ENCODE measurements at places on chromosomes 6 and 20.

DNA sequence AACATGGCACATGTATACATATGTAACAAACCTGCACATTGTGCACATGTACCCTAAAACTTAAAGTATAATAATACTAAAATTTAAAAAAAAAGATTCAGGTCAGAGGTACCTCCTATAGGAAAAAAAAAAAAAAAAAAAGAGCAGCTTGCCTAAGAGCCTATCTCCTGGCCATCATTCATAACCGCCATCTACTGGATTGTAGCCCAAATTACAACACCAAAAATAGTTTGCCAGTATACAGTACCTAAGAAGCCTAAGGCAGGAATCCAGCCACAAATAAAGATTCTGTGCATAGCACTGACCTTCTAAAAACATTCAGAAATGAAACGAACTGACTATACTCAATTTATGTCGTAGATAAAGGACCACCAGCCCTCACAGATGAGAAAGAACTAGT lies 438.4 kb upstream of the ADGRB3 start:
- DNase-seq: no peak

DNA sequence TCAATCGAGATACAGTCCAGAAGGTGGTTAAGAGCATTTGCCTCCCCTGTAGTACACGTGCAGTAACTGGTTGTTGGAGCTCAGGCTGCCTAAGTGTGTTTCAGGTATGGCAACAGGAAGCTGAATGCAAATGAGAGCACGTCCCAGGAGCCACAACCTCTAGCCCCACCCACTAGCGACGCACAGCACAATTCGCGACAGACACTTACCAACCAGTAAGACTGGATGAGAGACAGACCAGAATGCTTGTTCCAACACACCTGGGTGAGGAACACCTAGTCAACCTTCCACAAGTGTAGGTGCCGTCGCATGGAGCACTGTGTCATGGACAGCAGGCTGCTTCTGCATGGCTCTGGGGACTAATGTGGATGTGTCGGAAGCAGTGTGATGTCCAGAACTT lies 7.2 kb upstream of the SERPINB1 start:
- peak; percentile 52 for DNase-seq

DNA sequence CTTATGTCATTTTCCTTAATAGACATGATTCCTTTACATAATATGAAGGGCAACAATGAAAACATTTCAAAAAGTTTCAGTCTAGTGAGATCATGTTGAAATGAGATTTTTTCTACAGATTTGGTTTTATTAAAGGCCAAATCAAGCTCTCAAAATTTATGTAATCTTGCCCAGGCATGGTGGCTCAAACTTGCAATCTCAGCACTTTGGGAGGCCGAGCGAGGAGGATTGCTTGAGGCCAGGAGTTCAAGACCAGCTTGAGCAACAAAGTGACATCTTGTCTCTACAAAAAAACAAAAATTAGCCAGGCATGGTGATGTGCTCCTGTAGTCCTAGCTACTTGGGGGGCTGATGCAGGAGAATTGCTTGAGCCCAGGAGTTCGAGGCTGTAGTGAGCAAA lies 50.8 kb downstream of the LRP11 start:
- DNase-seq: no peak

DNA sequence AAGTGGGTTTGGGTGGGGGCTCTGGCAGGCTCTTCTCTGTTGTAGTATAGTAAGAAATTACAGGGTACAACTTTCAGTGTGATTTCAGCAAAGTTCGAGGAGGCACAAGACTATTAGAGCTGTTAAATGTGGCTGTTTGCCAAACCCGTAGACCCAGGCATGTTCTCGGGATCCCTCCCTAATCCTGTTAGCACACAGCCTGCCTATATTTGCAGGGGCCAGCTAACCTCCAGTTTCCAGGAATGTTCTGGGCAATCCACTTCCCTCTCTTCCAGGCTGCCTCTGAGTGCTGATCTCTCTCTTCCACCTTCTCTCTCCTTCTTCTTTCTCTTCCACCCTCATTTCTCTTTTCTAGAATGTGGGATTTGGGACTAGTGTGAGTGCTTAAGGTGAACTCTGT lies 34.8 kb upstream of the ZFP64 start:
- no peak for DNase-seq

DNA sequence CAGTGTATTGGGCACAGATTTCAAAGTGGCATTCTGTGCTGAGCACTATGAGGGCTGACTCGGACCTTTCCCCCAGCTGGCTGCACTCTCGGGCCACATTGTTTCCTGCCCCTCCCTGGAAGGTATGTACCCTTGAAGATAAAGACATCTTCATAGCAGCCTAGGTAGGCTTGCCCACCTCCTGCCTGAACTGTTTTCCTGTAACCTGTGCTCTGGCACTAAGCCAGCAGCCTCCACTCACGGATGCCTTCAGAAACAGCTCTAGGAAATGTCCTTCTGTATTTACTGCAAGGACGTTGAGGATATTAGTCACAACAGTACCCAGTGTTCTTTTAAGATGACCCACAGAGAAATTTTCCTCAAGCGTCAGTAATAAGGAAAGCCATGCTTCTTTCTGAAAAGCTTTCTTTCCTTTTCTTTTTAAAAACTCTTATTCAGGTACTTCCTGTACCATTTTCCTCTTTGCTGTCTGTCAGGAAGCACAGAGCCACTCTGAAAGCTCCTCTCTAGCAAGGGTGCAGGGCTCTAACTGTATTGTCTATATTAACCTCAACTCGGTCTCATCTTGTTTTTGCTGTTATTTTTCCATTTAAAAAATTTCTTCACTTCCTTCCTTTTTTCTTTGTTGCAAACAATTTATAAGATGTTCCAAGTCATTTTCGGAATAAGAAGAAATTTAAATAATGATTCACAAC lies 43.5 kb downstream of the TTI1 start:
- no peak for DNase-seq

DNA sequence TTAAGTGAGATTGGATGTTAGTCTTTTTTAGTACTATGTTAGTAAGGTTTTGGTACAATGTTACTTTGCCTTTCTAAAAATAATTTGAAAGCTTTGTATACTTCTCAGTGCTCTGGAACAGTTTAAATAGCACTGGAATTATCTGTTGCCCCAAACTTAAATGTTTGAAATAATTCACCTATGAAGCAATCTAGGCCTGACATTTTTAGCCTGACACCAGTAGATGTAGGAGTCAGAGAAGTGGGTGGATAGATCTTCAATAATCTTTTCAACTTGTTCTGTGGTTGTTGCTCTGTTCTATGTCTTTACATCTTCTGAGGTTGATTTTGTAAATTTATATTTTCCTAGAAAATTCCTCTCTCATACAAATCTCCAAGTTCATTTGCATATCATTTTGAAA lies 103.1 kb upstream of the ADGRF1 start:
- DNase-seq: no peak

DNA sequence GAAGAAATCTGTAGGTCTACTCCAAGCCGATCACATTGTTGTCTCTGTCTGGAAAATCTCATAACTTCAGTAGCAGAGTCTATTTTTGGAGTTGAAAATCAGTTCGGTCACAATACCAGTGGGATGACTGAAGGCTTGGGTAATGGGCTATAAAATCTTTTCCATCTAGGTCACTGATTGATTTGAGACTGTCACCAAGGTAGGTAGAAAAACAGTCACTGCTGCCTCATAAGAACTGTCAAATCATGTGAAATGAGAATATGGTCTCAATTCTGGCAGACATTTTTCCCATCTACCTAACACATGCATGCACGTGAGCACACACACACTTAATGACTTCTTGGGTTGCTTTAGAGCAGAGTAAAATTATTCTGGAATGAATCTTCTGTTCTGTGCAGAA lies 1162.8 kb upstream of the CITED2 start:
- DNase-seq: no peak

DNA sequence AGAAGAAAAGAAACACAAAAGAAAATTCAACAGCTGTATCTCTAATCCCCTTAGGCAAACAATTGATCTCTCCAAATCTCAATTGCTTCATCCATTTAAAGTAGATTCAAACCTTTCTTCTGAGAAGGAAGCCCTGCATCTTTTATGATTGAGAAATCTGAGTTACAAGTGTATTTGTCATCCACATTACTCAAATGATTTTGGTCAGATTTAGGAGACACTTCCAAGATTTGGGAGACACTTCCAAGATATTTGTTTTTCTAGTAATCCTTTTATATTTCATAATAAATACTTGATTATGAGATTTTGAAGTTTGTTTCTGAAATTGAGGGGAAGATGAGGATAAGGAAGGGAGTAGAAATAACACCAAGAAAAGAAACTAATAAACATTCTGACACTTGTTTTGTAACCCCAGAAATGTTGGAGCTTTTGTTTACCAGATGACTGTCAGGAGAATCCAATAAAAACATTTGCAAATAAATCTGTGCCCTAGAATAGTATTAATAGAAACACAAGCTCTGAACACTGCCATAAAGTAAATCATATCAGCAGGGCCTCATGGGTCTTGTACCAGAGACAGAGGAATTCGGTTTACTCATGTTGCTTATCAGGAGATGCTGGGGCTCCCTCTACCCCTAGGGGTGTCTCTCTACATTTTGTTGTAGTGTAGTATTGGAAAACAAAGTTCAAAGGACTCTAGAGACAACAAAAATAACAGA lies 314.3 kb upstream of the NT5E start:
- DNase-seq: no peak

GRCh38 chr6:129567374-129567773 lies 142.6 kb downstream of the ARHGAP18 start:
- DNase-seq: peak; percentile 28

DNA sequence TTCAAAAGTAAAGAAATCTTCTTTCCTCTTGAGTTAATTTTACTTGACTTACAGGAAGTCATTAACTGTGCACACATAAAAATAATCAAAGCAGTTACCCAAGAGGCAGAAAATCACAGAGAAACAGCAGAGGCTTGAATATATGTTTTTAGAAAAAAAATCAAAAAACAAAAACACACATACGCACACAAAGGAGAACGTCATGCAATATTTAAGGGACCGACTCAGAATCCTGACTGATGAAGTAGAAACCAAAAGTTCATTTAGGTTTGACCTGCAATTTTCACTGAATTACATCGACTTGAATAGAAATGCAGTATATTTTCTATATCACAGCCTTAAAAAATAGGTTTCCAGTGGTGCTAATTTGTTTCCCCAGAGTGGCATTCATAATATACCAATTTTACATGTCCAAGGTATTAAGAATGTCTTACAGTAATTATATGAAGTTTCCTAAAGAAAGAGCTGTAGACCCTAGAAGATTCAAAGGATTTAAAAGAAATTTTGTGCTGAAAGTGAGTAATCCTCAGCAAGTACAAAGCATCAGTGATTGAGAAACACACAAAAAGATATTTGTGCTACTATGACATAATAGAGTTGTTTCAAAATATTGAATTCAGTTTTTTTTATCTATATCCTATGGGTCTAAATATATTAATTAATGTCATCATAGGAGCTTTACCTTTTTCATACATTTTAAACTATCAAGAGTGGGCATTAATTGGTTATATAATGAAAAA lies 358.5 kb upstream of the RUNX2 start:
- DNase-seq: no peak

GRCh38 chr6:137744877-137745276 lies 122.2 kb upstream of the TNFAIP3 start:
- DNase-seq: no peak

GRCh38 chr6:2543321-2543720 lies 207.4 kb downstream of the MYLK4 start:
- DNase-seq: no peak

DNA sequence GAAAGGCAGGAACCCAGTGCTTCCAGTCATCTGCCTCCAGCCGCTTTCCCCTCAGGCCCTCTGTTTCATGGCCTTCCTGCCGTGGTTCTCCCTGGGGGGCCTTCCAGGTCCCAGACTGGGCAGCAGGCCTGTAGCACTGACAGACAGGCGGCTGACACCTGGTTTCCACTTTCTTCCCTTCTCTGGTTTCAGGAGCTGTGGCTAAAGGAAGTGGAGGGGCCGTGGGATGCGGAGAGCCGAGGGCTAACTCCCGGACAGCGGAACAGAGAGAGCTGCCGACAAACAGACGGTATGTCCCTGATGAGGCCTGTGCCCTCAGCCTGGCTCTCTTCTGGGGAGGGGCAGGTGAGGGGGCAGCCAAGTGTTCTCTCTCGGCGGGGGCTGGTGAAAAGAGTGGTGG lies 12.5 kb downstream of the LRRC73 start:
- no peak for DNase-seq

Measured in activated T-cell treated with anti-CD3 and anti-CD28 coated beads for 24 hours (primary cell).